ENCODE measurements at places on chromosomes 2 and 18.

DNA sequence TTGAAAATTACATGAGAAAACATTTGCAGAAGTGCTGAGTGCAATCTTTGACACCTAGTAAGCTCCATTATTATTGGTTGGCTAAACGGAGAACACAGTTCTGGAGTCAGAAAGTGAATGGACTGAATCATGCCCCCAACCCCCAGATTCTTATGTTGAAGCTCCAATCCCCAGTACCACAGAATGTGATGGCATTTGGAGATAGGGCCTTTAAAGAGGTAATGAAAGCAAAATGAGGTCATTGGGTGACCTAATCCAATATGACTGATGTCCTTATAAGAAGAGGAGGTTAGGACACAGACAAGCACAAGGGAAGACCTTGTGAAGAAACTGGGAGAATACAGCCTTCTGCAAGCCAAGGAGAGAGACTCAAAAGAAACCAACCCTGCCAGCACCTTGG lies 200.9 kb upstream of the EPAS1 start:
- no peak for DNase-seq

GRCh38 chr2:98034745-98035144 lies 39.0 kb upstream of the TMEM131 start:
- no peak for DNase-seq

- no peak for DNase-seq
These were observed 116.7 kb downstream of the PID1 start for GRCh38 chr2:229154381-229154780.

DNA sequence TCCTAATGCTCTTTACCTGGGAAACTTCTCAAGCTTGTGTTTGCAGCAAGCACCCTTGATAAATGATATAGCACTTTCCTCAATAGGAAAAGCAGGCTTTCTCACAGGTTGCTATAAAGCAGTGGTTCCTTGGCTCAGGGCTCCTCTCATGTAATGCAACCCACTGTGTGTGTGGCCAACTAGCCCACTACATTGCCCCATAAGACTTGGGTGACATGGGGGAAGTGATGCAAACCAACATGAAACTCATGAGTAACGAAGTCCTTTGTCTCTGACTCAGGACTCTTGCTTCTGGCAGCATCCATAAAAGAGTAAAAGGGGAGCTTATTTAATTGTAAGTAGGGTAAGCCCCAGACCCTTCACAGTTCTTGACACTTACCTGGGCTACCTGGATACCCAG lies 106.9 kb downstream of the COL4A4 start:
- DNase-seq: no peak

- DNase-seq: peak; percentile 59
These were observed 6.3 kb downstream of the TRABD2A start for GRCh38 chr2:84874381-84875212.

- peak; percentile 67 for DNase-seq
These were observed 1.0 kb upstream of the ZNF532 start for GRCh38 chr18:58863539-58864145.
